ENCODE measurements at places on chromosomes 6 and 20. TPM values are rescaled to one million over a fixed set of nuclear protein-coding genes. Genes with fewer than 3 reads are reported as not detected.

- H3K4me3 ChIP-seq: no peak overlapping the region
- H3K27me3 ChIP-seq: no peaks in the 10 kb centered on the region
- H3K36me3 ChIP-seq: peaks cover 7% of the 10 kb centered on the region
These were observed 23.9 kb downstream of the RALY start for GRCh38 chr20:34017610-34018009.

DNA sequence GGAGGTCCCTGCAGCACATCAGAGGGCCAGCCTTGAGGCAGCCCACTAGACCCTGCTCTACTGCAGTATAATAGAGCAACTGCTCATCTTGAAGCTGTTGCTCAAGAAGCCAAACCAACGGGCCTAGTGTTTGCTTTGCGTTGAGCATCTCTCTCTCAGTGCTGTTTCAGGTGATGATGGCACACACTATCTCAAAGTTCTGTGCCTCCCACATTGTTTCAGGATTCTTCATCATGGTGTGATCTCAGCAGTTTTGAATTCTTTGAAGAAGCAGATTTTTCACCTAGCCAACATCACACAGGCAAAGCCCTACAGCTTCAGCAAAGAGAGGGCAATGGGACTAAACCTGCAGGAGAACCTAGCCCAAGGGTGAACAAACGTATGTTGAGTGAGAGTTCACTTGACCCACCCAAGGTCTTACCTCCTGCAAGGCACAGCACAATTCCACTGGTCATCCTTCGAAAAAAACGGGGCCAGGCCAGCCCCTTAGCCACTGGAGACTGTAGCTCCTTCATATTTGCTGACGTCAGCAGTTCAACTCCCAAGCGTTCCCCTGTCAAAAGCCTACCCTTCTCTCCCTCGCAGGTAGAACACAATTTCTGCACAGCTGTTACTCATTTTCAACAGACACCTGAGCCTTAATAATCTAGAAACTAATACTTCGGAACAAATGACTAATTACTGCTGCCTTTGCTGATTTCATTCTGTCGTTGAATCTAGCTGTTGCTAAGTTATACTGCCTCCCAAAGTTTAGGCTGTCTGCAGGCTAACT lies 15.8 kb downstream of the MYB start:
- no peaks in the 10 kb centered on the region for H3K27me3 ChIP-seq
- no peak overlapping the region for H3K27ac ChIP-seq
- H3K4me1 ChIP-seq: no peaks in the 10 kb centered on the region

DNA sequence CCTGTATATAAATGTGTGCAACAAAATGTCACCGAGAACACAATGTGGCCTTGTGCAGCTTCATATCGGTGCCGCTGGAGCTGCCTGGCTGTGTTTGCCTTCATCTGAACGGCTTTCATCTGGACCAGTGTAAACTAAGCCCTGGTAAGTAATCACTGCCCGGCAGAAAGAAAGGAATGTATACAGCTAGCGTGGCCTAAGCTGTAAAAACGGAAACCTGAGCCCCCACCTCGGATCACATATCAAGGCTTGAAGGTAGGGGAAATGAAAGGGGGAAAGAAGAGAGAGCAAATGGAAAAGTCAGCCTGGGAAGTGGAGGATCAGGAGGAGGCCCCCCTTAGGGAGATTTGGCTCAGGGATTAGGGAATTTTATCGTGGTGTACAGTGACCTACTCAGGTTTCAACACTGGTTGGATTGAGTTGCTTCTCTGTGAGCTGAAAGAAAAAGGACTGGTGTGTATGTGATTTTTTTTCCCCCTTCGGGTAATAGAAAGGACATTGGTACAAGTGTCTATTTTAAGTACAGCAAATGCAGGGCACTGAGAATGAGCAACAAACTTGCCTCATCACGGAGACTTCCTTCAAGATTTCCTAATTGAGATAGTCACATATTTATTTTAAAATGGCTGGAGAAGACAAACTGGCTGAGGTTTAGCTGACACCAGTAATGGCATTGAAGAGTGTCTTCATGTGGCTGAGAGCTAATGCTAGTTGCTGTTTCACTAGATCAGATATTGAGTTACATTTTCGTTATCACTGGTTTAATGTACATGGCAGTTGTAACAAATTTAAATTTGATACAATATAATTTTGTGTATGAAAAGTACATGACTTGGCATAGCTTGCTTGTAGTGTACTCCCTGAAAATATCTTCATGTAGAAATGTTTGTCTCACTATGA lies 3.5 kb downstream of the SOBP start:
- no peak overlapping the region for H3K27ac ChIP-seq
- H3K4me3 ChIP-seq: no peak overlapping the region
- H3K36me3 ChIP-seq: no peaks in the 10 kb centered on the region
- peaks cover 8% of the 10 kb centered on the region for H3K27me3 ChIP-seq
- DNase-seq: no peak

DNA sequence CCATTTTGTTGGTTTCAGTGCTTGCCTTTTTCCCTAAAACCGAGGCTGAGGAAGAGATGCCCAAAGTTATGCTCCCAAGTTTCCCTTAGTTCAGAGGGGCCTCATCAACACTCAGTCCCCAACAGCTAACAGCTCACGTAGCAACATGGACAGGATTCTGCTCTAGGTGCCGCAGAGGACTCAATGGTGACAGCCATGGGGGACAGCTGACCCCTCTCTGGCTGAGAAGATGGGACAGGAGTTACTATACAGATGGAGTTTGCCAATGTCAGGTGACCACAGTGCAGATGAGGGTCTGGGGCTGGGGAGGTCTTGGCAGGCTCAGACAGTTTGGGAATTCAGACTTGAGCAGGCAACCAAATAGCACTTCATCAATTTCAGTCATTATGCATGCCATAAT lies 67.3 kb downstream of the NPEPL1 start:
- H3K4me1 ChIP-seq: peaks cover 2% of the 10 kb centered on the region
- no peak overlapping the region for H3K27ac ChIP-seq
- DNase-seq: peak; percentile 9
- no peaks in the 10 kb centered on the region for H3K27me3 ChIP-seq
- H3K4me3 ChIP-seq: no peak overlapping the region

GRCh38 chr6:29631860-29632731 lies 887 bp downstream of the GABBR1 start:
- H3K4me1 ChIP-seq: peaks cover 4% of the 10 kb centered on the region
- peak; percentile 81 for DNase-seq
- H3K27me3 ChIP-seq: no peaks in the 10 kb centered on the region
- peaks cover 9% of the 10 kb centered on the region for H3K36me3 ChIP-seq

DNA sequence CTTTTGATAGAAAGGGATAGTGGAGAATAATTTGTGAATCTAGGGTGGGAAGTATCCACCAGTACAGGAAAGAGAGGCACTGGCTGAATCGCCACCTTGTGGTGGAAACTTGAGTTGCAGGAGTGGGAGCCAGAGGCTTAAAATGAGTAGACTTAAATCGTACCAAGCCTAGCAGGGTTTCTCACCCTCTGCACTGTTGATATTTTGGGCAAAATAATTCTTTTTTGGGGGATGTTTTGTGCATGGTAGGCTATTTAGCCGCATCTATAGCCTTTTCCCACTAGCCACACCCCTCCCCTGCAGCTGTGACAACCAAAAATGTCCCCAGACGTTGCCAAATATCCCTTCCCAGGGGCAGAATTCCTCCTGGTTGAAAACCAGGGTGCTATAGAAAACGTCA lies 119.1 kb downstream of the DHX35 start:
- no peak overlapping the region for H3K27ac ChIP-seq
- H3K4me1 ChIP-seq: no peaks in the 10 kb centered on the region
- H3K27me3 ChIP-seq: no peaks in the 10 kb centered on the region
- peak; percentile 77 for DNase-seq
- no peaks in the 10 kb centered on the region for H3K36me3 ChIP-seq

GRCh38 chr20:36700438-36700837 lies 45.5 kb downstream of the NDRG3 start:
- no peak overlapping the region for H3K4me3 ChIP-seq
- peaks cover 8% of the 10 kb centered on the region for H3K36me3 ChIP-seq
- DNase-seq: no peak
- no peak overlapping the region for H3K27ac ChIP-seq

DNA sequence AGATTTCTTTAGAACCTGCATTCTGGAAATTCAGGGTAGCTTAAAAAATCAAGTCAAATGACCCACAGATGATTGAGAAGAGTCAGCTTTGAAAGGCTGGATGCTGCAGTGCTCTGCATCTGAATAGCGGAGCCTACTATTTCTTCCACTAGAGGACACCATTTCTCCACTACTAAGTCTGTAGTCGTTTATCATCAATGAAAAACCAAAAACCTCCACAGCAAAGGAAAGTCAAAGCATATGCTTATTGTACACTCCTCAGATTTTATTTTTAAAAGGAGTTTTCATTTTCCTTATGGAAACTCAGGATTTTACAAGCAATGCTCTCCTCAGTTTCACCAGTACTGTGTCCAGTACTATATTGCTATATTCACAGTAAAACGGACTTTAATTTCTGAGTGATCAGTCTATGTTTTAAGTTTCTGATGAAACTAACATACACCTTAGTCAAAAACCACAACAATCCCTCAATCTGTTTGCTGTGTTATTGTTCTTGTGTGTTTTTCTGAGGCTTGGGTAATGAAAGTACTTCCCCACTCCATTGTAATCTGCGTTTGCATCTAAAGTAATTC lies 50.5 kb upstream of the ENPP5 start:
- no peaks in the 10 kb centered on the region for H3K27me3 ChIP-seq
- H3K36me3 ChIP-seq: no peaks in the 10 kb centered on the region
- no peak for DNase-seq
- H3K4me1 ChIP-seq: no peaks in the 10 kb centered on the region

GRCh38 chr20:38190936-38191371 lies 25.9 kb upstream of the TGM2 start:
- H3K27me3 ChIP-seq: no peaks in the 10 kb centered on the region
- H3K4me1 ChIP-seq: no peaks in the 10 kb centered on the region
- peaks cover 5% of the 10 kb centered on the region for H3K36me3 ChIP-seq
- H3K4me3 ChIP-seq: no peak overlapping the region
- no peak for DNase-seq

- no peaks in the 10 kb centered on the region for H3K27me3 ChIP-seq
- H3K4me3 ChIP-seq: no peak overlapping the region
- H3K4me1 ChIP-seq: peaks cover 8% of the 10 kb centered on the region
These were observed 166.5 kb upstream of the MYLIP start for GRCh38 chr6:15962449-15962764.

DNA sequence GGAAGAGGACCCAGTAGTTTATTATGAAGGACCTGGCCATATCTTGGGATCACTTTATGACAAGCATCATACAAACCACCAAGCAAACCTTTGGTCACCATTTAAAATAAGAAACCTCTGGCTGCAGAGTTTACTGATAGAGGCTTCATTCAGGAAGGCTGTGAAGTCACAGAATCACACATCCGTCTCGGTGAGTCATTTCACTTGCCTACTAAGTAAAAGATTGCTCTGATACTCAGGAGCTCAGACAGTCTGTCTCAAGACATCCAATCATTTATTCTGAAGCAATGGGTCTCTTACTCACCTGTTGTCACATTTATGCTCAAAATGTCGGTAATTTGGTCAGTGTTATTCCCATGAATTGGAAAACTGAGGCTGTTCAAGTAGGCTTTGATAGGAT lies 33.7 kb downstream of the ADGRF5 start:
- H3K27ac ChIP-seq: no peak overlapping the region
- no peaks in the 10 kb centered on the region for H3K27me3 ChIP-seq
- H3K4me1 ChIP-seq: no peaks in the 10 kb centered on the region
- no peaks in the 10 kb centered on the region for H3K36me3 ChIP-seq
- no peak overlapping the region for H3K4me3 ChIP-seq

DNA sequence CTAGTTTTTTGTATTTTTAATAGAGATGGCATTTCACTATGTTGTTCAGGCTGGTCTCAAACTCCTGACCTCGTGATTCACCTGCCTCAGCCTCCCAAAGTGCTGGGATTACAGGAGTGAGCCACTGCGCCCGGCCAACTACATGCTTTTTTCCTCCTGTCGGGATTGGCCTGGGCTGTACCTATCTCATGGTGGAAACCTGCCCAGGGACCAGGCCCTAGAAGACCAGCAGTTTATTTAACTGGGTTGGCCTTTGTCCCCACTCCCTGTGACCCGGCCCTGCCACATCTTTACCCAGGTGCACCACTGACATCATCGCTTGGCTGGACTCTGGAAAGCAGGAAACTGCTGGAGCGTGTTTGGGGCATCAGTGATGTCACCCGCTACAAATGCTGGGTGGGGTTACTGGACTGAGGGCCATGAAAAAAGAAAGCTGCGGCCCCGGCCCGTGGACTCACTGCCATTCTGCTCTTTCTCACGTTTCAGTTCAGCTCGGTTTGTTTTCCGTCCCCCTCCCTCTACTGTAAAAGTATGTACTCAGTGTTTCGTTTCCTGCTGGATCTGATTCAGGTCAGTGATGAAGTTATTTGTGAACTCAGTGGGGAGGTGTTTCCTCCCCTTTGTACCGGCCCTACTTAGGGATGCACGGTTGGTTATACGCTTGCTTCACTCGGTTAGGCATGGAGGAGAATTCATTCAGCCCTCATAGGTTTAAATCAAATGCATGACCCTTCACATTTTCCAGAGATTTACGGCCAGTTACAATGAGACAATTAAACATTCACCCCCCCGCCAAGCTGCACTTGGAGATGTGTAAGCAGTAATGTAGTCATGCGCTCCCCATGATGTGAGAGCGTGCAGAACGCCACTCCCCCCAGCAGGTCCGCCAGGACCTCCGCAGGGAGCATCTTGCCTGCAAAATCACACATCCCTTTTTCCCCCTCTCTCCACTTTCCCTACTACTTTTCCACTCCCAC lies 179.3 kb downstream of the MTHFD1L start:
- peak overlapping the region; percentile 49 for H3K4me3 ChIP-seq
- peaks cover 4% of the 10 kb centered on the region for H3K4me1 ChIP-seq
- no peaks in the 10 kb centered on the region for H3K27me3 ChIP-seq
- peaks cover 27% of the 10 kb centered on the region for H3K36me3 ChIP-seq

GRCh38 chr20:11411765-11412164 lies 505.9 kb upstream of the BTBD3 start:
- no peaks in the 10 kb centered on the region for H3K27me3 ChIP-seq
- peaks cover 5% of the 10 kb centered on the region for H3K36me3 ChIP-seq
- H3K4me1 ChIP-seq: no peaks in the 10 kb centered on the region
- no peak overlapping the region for H3K4me3 ChIP-seq

GRCh38 chr20:1298888-1299511 lies 29.9 kb downstream of the SDCBP2 start:
- H3K27ac ChIP-seq: no peak overlapping the region
- H3K4me1 ChIP-seq: no peaks in the 10 kb centered on the region
- no peak for DNase-seq
- no peak overlapping the region for H3K4me3 ChIP-seq
- no peaks in the 10 kb centered on the region for H3K27me3 ChIP-seq
- H3K36me3 ChIP-seq: no peaks in the 10 kb centered on the region

DNA sequence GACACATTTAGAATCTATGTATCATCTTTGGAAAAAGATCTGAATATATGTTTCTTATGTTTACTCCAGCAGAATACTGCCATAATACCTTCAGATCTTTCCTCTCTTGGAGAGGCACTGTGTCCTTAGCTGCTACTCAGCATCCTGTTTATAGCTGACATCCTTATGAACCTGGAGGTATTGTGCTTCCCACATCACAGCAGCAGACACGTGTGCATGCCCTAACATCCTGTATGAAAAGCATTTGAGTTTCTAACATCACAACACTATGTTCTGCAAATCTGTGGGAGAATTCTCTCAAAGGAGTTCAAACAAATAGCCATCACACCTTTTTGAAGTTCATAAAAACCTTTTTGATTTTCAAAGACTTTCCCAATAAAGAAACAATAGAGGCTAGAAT lies 216.0 kb downstream of the GJA1 start:
- H3K4me1 ChIP-seq: no peaks in the 10 kb centered on the region
- no peaks in the 10 kb centered on the region for H3K27me3 ChIP-seq
- DNase-seq: no peak
- no peaks in the 10 kb centered on the region for H3K36me3 ChIP-seq

Gene IL17A
- not detected for total RNA-seq

Gene TBXT
- 0.31 TPM for total RNA-seq

Gene GNAS-AS1
- 11.3 TPM for total RNA-seq

Gene RTF2
- total RNA-seq: 57.2 TPM

Gene PRPH2
- total RNA-seq: 0.31 TPM

Gene SLC35D3
- total RNA-seq: 0.57 TPM

Measured in H9 (cell line).